ENCODE measurements at places on chromosomes 5 and 9.

GRCh38 chr9:120569556-120569955 lies 10.4 kb downstream of the CDK5RAP2 start:
- DNase-seq, result no peak

GRCh38 chr5:88536146-88536545 lies 267.5 kb upstream of the TMEM161B start:
- DNase-seq, result no peak

DNA sequence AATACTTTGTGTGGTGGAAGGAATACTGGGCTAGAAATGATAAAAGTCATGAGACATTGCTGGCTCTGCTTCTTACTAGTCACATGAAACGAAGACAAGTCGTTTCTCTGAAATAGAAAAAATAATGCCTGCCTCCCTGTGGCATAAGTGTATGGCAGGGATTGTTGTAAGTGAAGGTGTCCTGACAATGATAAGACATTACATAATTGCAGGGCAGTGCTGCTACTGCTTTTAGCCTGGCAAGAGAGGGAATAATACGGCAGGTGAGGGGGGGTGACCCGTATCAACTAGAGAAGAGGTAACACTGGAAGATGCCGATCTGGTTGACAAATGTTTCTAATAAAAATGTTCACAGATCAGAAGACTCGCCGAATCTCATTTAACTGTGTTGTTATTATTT lies 314.3 kb downstream of the KIAA0825 start:
- no peak for DNase-seq

DNA sequence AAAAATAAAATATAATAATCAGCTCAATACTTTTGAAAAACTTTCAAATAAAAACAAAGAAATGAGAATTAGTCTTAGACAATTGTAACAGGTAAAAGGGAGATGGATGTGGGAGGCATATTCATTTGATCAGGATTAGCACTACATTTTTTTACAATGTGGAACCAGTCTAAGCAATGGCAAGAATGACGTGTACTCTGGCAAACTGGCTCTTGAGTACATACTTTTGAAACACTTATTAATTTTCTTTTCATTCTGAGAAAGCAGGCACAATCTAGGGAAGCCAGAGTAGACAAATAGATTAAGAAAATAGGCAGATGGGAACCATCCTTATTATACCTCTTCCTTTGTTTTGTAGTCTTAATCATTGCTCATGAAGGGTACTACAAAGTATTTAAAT lies 79.7 kb downstream of the MEF2C start:
- DNase-seq, result no peak

DNA sequence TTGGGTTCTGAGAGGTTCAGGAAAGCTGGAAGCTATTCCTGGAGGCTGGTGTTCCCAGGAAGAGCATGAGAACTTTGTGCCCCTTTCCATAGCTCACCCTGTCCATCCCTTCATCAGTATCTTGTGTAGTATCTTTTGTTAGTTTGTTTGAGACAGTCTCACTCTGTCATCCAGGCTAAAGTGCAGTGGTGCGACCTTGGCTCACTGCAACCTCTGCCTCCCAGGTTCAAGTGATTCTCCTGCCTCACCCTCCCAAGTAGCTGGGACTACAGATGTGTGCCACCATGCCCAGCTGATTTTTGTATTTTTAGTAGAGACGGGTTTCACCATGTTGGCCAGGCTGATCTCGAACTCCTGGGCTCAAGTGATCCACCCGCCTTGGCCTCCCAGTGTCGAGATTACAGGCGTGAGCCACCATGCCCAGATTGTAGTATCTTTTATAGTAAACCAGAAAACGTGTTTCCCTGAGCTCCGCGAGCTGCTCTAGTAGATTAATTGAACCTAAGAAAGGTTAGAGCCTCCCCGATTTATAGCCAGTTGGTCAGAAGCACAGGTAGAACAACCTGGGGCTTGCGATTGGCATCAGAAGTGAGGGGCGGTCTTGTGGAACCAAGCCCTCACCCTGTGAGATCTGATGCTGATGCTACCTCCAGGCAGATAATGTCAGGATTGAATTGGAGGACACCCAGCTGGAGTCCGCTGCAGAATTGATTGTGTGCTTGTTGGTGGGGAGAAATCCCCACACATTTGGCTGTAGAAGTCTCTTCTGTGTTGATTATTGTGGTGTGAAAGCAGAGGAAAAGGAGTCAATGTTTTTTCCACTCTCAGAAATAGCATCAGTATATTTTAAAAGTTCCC lies 32.3 kb downstream of the ATP6V0E1 start:
- DNase-seq, result no peak

GRCh38 chr5:170875811-170876210 lies 14.0 kb downstream of the RANBP17 start:
- DNase-seq, result no peak

DNA sequence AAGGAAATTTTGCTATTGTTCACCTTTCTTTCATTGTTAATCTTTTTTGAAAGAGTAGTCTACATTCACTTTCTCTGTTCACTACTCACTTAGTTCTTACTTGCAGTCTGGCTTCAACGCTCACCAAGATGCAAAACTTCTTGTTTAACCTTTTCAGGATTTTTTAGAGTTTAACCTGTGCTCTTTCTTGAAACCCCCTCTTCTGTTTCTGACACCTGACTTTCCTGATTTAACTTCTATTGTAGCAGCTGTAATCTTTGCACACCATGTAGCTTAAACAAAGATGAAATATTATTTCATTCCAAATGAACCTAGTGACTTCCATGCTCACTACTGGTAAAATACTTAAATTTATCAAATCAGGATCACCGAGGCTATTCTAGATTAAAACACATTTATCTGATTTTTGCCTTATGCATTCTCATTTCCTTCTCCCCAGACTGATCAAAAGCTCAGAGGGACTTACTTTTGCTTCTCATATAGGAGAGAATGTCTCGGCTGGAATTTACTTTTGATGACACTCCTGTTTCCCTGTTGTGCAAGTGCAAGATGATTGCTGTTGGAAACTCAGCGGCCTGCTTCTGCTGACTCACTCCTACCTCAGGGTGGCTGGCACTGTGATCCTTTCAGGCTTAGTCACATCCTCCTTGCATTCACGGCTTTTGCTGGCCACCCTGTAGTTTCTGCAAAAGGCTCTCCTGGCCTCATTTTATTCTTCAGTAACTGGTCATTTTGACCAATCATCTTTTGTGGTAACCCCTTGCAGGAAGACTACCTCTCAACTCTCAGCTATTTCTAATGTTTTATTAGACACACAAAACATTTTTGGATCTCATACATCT lies 109.3 kb upstream of the IFNE start:
- DNase-seq, result no peak

DNA sequence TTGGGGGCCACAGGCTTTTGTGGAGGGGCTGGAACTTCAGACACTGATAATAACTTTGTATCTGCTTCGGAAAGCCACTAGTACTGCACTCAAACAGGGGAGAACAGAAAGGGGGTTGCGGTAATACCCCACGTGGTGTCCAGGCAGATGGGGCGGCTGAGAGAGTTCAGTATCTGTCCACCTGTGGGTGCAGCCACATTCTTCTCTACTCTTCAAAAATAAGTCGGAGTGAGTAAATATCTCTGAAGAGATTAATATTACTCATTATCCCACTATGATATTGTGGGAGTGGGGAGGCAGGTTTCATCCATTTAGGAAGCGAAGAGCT lies 102.1 kb upstream of the SSBP2 start:
- no peak for DNase-seq

DNA sequence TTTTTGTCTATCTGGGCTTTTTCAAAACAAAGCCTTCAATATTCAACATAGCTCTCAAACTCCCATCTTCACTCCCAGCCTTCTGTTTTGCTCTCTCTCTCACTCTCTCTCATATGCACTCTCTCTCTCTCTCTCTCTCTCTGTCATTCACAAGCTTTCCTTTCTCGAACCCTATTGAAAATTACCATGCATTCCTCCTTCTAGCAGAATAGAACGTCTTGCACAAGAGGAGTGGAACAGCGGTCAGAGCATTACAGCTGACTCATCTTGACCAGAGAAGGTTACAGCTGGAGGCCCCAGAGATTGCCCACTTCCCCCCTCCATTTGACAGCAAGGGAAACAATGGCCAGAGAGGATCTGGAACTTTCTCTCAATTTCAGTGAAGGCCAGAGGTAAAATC lies 51.0 kb upstream of the LIFR start:
- DNase-seq, result no peak

DNA sequence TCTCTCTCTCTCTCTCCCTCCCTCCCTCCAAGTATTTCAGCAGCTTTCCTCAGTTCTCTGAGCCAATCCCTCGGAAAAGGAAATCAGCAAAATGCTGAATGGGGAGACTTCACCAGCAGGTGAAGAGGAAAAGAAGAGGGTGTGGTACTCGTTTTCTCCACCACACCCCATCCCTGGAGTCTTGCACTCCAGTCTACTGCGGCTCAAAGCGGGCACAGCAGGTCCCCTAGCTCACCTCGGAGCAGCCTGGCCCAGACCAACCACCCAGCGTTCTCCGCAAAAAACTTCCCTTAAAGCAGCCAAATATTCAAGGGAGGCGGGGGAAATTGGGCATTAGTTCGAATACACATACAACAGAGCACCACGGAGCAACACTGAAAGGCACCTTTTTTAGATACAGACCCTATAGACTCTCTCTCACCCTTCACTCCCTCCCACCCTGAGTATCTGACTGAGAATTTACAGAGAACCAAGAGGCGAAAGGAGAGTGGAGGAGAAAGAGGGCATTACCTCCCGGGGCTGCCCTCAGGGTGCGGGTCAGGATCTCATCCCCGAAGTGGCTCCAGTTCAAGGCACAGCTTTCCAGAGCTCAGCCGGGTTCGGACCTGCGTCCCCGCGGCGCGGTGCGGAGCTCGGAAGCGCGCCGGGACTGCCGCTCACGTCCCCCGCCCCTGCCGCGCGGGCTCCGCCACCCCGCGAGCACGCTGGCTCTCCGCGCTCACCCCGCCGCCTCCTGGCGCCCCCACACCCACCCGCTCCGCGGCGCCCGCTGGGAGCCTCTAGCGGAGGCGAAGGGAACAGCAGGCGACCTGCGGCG lies 1638.5 kb upstream of the C9orf72 start:
- DNase-seq, result peak; percentile 77

DNA sequence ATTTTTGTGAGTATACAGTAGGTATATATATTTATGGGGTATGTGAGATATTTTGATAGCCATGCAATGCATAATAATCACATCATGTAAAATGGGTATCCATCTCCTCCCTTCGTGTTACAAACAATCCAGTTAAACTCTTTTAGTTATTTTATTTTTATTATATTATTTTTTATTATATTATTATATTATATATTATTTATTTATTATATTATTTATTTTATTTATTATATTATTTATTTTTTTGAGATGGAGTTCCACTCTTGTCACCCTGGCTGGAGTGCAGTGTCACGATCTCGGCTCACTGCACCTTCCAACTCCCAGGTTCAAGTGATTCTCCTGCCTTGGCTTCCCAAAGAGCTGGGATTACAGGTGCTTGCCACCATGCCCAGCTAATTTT lies 138.6 kb downstream of the WDR70 start:
- DNase-seq, result no peak

GRCh38 chr5:151772846-151773561 lies 1.2 kb downstream of the G3BP1 start:
- no peak for DNase-seq

DNA sequence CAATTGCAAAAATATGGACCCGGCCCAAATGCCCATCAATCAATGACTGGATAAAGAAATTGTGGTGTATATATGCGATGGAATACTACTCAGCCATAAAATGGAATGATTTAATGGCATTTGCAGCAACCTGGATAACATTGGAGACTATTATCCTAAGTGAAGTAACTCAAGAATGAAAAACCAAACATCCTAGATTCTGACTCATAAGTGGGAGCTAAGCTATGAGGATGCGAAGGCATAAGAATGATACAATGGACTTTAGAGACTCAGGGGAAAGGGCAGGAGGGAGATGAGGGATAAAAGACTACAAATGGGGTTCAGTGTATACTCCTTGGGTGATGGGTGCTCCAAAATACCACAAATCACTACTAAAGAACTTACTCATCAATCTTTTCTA lies 247.6 kb upstream of the FBXL7 start:
- DNase-seq, result no peak

- no peak for DNase-seq
Measured at GRCh38 chr9:70046274-70047070, 2.8 kb downstream of the MAMDC2 start.

GRCh38 chr9:129838707-129839259 lies 3.5 kb downstream of the USP20 start:
- DNase-seq, result no peak

GRCh38 chr5:10538789-10539686 lies 24.8 kb upstream of the ANKRD33B start:
- DNase-seq, result no peak

- no peak for DNase-seq
Measured at GRCh38 chr5:137072361-137073115, 426.6 kb downstream of the SPOCK1 start.

- no peak for DNase-seq
Measured at GRCh38 chr5:8845296-8845695, 700.6 kb downstream of the SEMA5A start.

DNA sequence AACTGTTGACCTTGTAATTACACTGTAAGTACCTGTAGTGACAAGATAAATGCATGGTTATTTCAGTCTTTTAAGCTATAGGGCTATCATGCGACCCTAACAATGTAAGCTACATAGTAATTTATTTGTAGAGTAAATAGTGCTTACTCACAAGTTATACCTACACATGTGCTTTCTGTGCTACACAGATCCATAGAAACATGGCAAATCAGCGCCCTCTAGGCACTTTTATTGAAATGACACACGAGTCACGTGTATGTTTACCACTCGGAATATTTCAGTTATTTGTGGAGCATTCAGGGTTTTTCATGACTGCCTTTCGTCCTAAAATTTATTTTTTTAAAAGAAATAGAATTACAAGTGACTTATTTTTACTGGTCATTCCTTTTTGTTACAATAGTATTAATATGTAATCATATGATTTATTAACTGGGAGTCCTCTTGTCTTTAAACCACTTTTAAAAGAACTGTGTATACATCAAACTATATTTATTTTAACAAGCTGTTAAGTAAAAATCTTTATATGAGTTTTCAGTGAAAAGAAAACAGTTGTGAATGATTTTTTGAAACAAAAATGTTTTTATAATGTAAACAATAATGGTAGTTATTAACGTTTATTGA lies 1242.3 kb upstream of the WWC1 start:
- peak; percentile 12 for DNase-seq

- no peak for DNase-seq
Measured at GRCh38 chr5:95668728-95669127, 14.1 kb downstream of the SPATA9 start.

DNA sequence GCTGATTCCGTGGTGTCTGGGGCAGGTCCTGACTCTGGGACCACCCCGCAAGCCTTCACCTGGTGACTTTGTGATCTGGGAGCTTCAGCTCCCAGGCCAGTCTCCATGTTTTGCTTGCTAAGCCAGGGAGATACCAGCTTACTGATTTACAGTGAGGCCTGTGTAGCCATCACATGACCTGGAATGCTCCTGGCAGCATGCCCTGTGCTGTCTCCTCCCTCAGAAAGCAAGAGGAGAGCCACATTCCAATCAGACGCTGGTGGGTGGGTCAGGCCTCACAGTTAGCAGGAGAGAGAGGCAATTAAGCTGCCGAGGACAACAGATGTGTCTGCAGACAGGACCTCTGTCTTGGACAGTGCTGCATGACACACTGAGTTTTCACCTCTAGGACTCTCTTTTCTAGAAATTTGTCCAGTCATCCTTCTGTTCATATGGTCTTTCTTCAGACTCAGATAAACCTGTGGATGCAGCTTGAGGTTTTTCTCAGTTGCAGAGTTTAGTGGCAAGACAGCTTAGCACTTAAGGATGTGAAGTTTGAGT lies 24.4 kb upstream of the GRPEL2 start:
- peak; percentile 77 for DNase-seq

Data from NCI-H1105 treated with DMSO at 0.1 percent for 48 hours (cell line).